ENCODE measurements at places on chromosomes 12 and 14.

- peak; percentile 61 for DNase-seq
Observed at GRCh38 chr12:45284096-45284901, 68.4 kb downstream of the ANO6 start.

DNA sequence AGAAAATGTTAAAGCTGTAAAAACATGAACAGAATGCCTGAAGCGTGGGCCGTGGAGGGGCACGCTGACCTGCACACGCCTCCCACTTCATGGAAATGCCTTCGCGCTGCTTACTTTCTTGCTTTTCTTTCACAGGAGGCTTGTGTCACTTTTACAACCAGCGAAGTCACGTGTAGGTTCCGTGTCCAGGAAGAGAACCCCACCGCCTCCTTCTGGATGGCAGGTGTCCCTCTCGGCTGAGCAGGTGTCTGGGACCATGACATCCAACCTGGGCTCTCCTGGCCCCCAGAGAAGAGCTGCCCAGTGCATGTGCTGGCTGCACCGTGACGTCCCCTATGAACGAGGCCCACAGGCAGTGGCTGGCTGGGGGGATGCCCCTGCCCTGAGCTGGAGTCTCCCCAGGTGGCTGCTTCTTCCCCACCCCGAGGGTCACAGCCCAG lies 345.0 kb upstream of the SFSWAP start:
- DNase-seq: no peak

DNA sequence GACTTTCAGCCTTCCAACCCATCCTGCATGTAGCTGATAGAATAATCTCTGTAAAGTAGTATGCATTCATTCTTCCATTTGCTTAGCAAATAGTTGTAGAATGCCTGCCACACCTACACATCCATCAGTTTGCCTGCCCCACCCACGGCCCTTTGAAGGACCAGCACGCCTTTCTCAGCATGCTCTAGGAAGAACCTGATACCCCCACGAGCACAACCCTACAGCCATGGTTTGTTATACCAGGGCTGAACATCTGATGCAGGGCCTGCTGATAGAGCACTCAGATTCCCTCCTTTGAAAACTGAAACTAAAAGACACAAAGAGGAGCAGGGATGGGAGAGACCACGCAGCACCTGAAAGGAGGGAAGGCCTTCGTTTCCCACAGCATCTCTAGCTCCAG lies 205.1 kb downstream of the ANO2 start:
- no peak for DNase-seq

DNA sequence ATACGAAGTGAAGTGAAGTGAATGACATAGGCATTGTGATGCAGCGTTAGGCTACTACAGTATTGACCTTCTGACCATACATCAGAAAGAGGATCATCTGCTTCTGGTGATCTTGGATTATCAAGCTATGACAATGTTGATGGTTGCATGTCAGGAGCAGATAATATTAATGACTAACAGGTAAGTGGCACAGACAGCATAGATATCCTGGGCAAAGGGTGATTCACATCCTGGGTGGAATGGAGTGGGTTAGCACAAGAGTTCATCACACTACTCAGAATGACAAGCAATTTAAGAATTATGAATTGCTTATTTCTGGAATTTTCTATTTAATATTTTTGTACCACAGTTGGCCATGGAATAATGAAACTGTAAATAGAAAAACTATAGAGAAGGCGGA lies 397.9 kb upstream of the ATP2B1 start:
- DNase-seq: no peak

GRCh38 chr12:52055731-52056711 lies 4.8 kb downstream of the NR4A1 start:
- DNase-seq: no peak

- no peak for DNase-seq
Observed at GRCh38 chr14:100191584-100192249, 32.3 kb upstream of the DEGS2 start.

DNA sequence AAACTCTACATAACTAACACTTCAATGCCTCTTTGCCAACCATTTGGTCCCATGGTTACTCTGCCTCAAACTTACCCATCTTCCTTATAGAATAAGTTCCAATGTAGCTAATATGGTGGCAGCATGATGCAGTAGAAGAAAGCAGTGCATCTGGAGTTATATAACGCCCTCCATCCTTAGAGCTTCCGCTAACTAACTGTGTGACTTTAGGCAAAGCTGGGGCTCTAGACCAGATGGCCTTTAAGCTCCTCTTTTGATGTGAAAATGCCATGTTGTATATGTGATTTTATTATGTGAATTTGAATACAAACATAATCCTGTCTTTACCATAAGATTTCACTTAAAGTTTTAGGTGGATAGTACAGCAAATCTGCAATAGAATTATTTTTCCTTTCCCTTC lies 6.1 kb downstream of the ABCD2 start:
- no peak for DNase-seq

DNA sequence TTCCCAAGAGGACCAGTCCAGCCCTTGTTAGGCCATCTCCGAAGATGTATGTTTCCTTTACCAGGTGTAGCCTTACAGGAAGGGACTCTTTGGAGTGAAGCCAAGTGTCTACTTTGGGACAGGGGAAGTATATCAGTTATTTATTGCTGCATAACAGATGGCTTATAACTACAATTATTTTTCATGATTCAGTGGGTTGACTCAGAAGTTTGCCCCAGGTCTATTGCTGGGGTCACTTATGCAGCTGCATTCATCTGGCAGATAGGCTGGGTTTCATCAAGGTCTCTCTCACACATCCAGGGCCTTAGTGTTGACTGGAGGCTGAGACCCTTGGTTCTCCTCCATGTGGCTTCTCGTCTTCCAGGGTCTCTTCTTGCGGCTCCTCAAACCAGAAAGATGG lies 170.1 kb downstream of the NRXN3 start:
- DNase-seq: peak; percentile 49

GRCh38 chr12:57095440-57095839 lies 6.5 kb downstream of the NAB2 start:
- no peak for DNase-seq

GRCh38 chr12:58159941-58160340 lies 218.6 kb downstream of the ATP23 start:
- no peak for DNase-seq

DNA sequence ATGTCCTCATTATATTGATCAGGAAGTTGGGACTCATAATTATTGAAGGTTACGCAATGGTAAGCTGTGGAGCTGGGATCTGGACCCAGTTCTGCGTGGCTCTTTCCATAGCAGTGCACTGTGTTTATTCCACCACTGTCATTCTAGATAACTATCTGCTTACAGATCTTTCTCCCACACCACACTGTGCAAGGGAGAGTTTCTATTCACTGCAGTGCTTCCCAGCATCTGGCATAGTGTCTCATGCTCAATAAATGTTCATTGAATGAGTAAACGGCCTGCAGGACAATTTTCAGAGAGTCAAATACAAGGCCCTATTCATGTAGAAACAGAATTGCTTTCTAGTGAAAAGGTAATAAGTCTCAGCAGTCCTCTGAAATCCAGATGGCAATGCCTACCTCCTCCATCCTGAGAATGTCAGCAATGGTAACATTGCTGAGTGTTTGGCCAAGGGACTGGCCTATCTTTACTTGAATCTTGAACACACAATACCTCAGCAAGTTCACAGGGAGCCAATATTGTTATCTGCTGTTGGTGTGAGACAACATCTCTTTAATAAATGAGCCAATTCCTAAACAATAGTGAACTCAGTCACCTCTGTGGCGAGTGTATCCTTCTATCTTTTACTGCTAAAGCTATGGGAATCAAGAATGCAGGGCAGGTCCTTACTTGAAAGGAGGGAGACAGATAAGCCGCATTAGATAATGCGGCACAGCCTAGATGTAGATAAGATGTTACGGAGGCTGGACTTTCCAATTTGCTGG lies 332.4 kb upstream of the PRICKLE1 start:
- no peak for DNase-seq

GRCh38 chr12:107057071-107057834 lies 36.1 kb downstream of the CRY1 start:
- no peak for DNase-seq

- DNase-seq: no peak
Observed at GRCh38 chr14:105529319-105529568, 2.9 kb downstream of the TMEM121 start.

- DNase-seq: no peak
Observed at GRCh38 chr12:20490213-20490612, 121.9 kb downstream of the PDE3A start.

DNA sequence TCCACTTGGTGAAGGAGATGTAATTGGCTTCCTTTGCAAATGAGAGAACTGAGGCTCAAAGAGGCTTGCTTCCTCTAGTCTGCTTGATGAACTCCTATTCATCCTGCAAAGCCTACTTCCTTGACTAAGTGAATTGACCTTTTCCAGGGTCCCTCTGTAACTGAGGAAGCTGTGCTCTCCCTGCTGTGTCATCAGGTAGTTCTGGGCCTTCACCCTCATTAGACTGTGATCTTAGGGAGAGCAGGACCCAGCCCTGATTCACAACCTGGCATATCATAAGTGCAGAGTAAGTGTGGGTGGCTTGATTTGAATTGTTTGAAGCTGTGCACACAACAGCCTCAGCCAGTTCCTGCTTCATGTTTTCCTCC lies 16.3 kb downstream of the ASB2 start:
- no peak for DNase-seq

- no peak for DNase-seq
Observed at GRCh38 chr12:126681676-126682075, 1585.3 kb upstream of the TMEM132C start.

GRCh38 chr14:50830044-50830931 lies 674 bp downstream of the NIN start:
- peak; percentile 58 for DNase-seq

GRCh38 chr14:20696764-20697163 lies 8.2 kb downstream of the ANG start:
- no peak for DNase-seq

GRCh38 chr14:99163446-99163845 lies 108.6 kb downstream of the BCL11B start:
- no peak for DNase-seq

DNA sequence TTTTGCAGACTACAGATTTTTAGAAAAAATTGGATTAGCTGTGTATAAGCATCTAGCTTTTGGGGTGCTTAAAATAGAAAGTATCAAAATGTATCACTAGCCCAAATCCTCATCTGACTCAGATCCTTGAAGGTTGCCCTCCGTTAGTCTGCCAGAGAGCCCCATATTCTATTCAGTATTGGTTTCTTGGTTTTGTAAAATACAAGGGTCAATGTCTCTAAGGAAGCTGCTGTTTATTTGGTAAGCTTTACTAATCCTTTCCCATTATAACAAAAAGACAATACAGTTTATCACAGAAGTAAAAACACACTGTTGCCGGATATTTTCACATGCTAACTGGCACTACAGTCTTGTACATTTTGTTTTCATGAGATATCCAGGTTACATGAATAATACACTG lies 92.8 kb upstream of the PTHLH start:
- DNase-seq: no peak

- DNase-seq: peak; percentile 82
Observed at GRCh38 chr12:116123451-116124258, 153.8 kb downstream of the MED13L start.

- no peak for DNase-seq
Observed at GRCh38 chr12:118694128-118694775, 287.1 kb upstream of the SRRM4 start.

DNA sequence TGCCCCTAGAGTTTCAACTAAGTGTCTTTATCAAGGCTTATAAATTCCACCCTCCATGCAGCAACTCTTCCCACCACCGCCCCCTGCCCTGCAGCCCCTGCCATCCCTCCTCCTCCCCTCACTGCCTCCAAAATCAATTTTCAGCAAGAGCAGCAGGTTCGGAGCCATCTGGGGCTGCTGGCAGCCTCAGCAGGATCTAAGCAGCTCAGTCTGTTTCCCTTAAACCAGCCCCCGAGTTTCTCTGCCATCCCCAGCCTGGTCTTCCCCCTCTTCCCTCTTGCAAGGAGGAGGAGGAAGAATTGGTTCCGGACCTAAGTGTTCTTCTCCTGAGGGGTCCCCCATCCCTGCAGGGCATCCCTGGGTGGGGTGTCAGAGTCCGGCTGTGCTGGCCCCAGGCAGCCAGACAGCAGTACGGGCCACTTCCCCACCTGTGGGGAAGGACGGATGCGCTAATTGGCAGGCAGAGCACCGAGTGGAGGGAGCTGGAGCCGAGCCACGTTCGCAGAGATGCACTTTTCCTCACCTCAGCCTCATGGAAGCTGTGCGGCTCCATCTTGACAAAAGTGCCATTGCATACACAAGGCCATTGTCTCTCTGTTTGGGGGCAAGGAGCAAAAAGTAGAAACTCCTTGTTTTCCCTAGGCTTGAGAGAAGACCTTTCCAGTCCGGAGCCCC lies 189.3 kb downstream of the KCNA5 start:
- peak; percentile 70 for DNase-seq

GRCh38 chr12:2386566-2386965 lies 333.8 kb downstream of the CACNA1C start:
- no peak for DNase-seq

DNA sequence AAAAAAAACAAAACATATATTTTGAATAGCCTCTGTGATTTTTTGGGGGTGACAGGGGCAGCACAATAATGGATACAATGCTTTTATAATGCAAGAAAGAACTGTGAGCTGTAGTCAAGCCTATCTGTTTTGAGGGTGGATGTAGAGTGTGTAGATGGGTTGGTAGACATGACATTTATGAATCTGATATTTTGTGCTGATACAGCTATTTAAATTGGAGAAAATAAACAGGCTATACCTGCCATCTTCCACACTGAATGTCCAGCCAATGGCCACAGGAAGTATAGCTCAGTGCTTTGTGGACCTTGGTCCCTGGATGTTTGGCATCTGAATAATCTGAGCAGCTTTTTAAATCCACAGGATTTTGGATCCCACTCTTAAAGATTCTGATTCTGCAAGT lies 175.0 kb downstream of the NEDD1 start:
- no peak for DNase-seq

GRCh38 chr12:54028314-54029201 lies at the start of gene HOXC6:
HOXC6 (plus strand) TSS chr12:54028440; CDS start chr12:54028522, 82 bp downstream.
- peak; percentile 18 for DNase-seq

- DNase-seq: no peak
Observed at GRCh38 chr12:124120739-124121138, 147.7 kb downstream of the ZNF664 start.

DNA sequence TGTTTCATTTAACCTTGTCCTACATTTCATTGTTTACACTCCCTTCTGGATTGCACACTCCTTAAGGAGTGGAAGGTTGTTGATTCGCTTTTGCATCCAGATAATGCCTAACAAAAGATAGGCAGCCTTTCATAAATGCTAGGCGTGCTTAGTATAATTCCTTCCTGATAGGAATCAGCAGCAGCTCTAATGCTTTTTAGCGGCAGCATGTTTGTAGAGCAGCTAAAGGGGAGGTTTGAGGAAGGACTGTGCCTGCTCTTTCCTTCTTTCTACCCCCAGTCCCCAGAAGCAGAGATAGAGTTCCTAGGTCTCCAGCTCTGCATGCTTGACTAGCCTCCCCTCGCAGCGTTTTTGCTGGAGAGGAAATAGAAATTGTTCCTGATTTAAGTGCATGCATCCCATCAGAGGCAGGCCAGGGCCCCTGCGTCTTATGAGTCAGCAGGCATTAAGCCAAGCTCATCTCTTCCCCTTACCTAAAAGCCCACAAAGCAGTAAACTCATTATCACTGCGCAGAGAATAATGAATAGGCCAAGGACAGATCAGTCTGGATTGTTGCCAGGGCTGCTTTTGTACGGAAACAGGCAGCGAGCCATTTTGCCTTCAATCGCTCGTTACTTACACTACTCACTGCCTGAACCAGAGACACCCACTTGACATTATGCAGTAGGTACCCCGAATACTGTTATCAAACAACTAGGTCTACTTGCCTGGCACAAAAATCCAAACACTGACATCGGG lies 14.0 kb upstream of the TBPL2 start:
- DNase-seq: peak; percentile 92

GRCh38 chr12:100932571-100932970 lies 138.0 kb downstream of the ANO4 start:
- no peak for DNase-seq

Data from NCI-H2081 (cell line).